ENCODE measurements at places on chromosomes 12 and 14.

GRCh38 chr12:105289114-105289904 lies 41.2 kb upstream of the C12orf75 start:
- DNase-seq = no peak

DNA sequence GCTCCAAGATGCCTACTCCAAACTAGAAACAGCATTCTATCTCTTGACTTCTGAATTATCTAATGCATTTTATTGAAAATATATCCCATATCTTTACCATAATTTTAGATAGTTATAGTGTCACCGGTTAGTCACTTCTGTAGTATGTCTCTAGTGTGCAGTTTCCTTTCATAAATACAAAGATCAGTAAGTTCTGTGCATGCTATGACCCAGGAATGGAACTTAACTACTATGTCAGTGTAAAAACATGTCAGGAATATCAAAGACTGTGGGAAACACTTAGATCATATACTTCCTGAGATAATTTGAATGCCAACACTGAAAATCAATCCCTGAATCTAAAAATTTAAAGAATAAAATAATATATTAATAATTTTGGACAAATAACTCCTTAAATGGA lies 237.6 kb downstream of the ATXN7L3B start:
- no peak for DNase-seq

DNA sequence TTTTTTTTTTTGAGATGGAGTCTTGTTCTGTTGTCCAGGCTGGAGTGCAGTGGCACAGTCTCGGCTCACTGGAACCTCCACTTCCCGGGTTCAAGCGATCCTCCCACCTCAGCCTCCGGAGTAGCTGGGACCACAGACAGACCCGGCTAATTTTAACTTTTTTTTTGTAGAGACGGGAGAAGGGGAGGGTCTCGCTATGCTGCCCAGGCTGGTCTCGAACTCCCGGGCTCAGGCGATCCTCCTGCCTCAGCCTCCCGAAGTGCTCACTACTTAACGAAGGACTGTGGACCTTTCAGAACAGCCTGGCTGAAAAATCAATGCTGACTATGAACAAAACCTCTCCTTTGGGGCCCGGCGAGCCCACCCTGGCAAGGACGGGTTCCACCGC lies 10.9 kb downstream of the SLC6A12 start:
- no peak for DNase-seq

DNA sequence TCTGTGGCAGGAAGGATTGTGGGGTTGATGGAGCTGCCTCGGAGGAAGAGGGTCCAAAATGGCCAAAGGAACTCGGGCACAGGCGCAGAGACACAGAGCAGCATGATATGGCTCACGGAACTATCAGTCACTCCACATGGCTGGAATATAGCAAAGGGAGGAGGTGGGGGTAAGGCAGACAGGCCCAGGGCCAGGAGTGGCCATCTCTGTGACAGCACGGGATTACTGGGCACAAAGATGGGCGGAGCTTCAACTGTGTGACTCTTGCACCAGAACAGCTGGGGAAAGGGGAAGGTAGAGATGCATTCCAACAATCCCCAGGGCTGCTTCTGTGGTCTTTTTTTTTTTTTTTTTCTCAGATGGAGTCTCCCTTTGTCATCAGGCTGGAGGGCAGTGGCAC lies 24.8 kb upstream of the EML1 start:
- DNase-seq = peak; percentile 62

DNA sequence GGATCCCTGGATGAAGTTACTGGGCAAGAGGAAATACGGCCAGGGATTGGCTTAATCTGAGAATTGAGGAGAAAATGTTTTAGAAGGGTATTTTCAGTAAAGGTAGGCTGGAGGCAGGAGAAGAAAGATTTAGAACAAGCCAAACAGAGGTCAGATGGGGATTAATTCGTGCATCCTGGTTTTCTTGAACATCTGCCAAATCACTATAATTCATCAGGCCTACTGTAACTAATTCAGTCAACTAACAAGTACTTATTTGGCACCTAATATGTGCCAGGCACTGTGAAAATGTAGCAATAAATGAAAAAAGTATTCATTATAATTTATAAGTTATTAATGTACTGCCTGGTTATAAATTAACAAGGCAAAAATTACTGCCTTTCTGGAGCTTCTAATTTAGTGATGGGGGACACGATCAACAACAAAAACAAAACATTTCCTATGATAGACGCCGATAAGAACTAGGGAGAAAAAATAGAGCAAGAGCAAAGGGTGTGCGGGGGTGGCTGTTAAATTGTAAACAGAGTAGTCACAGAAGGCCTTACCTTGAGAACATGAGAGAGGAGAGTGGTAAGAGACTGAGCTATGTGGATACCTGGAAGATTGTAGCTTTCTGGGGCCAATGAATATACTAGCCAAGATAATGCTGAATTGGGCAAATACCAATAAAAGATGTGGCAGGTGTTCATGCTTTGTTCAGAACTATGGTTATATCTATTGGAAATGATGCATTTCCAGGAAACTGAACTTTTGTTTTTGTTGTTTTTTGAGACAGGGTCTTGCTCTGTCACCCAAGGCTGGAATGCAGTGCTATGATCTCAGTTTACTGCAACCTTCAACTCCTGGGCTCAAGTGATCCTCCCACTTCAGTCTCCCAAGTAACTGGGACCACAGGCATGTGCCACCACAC lies 34.0 kb downstream of the DUSP16 start:
- DNase-seq = no peak

Measured in fibroblast of gingiva (primary cell).